Endodermal cell (in vitro differentiated cells): ENCODE measurements at places on chromosomes 12 and 14. TPM values are rescaled to one million over a fixed set of nuclear protein-coding genes. Genes with fewer than 3 reads are reported as not detected.

The DEGS2 gene
- 0.18 TPM in 1 of 2 replicates, not detected in the other for total RNA-seq

The OTX2 gene
- 321 and 329 TPM in 2 replicates for total RNA-seq

The SLC41A2 gene
- 2.2 and 2.3 TPM in 2 replicates for total RNA-seq

The KRT3 gene
- total RNA-seq = not detected in 2 replicates

The SLC7A7 gene
- total RNA-seq = 7.4 to 16.7 TPM (median 14.3 TPM) in 3 replicates

The TMCC3 gene
- total RNA-seq = 2.1 to 4.5 TPM (median 4.2 TPM) in 3 replicates

The LMO3 gene
- 3.2 and 4.2 TPM in 2 replicates for total RNA-seq

The CCDC88C gene
- total RNA-seq = 41.9 to 59.4 TPM (median 50.0 TPM) in 3 replicates

The PTPRB gene
- total RNA-seq = 0.11 TPM in 1 of 3 replicates, not detected in the others

The GLTP gene
- total RNA-seq = 20.9 and 25.1 TPM in 2 replicates

The SOS2 gene
- total RNA-seq = 16.3 to 21.8 TPM (median 19.6 TPM) in 3 replicates

The BHLHE41 gene
- 0.11 to 38.4 TPM (median 0.46 TPM) in 3 replicates for total RNA-seq

The JKAMP gene
- total RNA-seq = 52.1 to 59.7 TPM (median 57.2 TPM) in 3 replicates

The CNTN1 gene
- 8.6 and 9.8 TPM in 2 replicates for total RNA-seq

The CABP1 gene
- total RNA-seq = 0.25 and 0.86 TPM in 2 replicates

The SLC10A1 gene
- total RNA-seq = not detected in 3 replicates

The PLEKHG3 gene
- total RNA-seq = 31.7 and 34.4 TPM in 2 replicates

The ALDH1L2 gene
- 0.27 to 0.54 TPM (median 0.36 TPM) in 3 replicates for total RNA-seq

The CYP46A1 gene
- total RNA-seq = 0.50 and 0.57 TPM in 2 replicates

The KRT78 gene
- not detected in 2 replicates for total RNA-seq

The AMHR2 gene
- total RNA-seq = 13.9 and 17.1 TPM in 2 replicates

The MAP3K12 gene
- total RNA-seq = 8.1 to 15.8 TPM (median 10.0 TPM) in 3 replicates

The SLC5A8 gene
- not detected in 3 replicates for total RNA-seq

The SERPINA9 gene
- total RNA-seq = not detected in 3 replicates

The MUCL1 gene
- not detected in 2 replicates for total RNA-seq

The AICDA gene
- 0.41 TPM in 1 of 2 replicates, not detected in the other for total RNA-seq

The TMEM63C gene
- total RNA-seq = 0.42 to 1.6 TPM (median 1.1 TPM) in 3 replicates

The C12orf57 gene
- total RNA-seq = 257 and 260 TPM in 2 replicates

The COQ5 gene
- total RNA-seq = 33.5 and 35.5 TPM in 2 replicates

The TCL1B gene
- total RNA-seq = 0.93 and 0.95 TPM in 2 replicates

The LRP1-AS gene
- total RNA-seq = not detected in 3 replicates

The MAP3K9 gene
- total RNA-seq = 38.5 to 56.7 TPM (median 38.8 TPM) in 3 replicates

The CIDEB gene
- total RNA-seq = 0.97 to 4.9 TPM (median 1.8 TPM) in 3 replicates

The KRT6A gene
- not detected in 2 replicates for total RNA-seq

The ARHGAP5 gene
- total RNA-seq = 122 TPM in 2 replicates

The CPNE6 gene
- total RNA-seq = not detected in 2 replicates

The IL26 gene
- total RNA-seq = not detected in 2 replicates

The FOXG1 gene
- total RNA-seq = 0.07 to 0.63 TPM (median 0.19 TPM) in 3 replicates

The RTL1 gene
- 0.66 and 0.86 TPM in 2 replicates for total RNA-seq

The TRHDE gene
- 0.45 to 1.2 TPM (median 1.2 TPM) in 3 replicates for total RNA-seq

The ST8SIA1 gene
- total RNA-seq = 12.3 to 15.8 TPM (median 13.3 TPM) in 3 replicates

The RFX4 gene
- 0.29 and 0.86 TPM in 2 replicates for total RNA-seq

The ART4 gene
- total RNA-seq = not detected in 2 replicates

The IGFBP6 gene
- 21.7 and 24.9 TPM in 2 replicates for total RNA-seq

The PPP1R36 gene
- total RNA-seq = 0.24 and 0.59 TPM in 2 replicates

The GLIPR1L1 gene
- 0.94 TPM in 1 of 3 replicates, not detected in the others for total RNA-seq

The PCED1B gene
- 2.5 to 4.2 TPM (median 3.2 TPM) in 3 replicates for total RNA-seq

The TMPRSS12 gene
- not detected in 3 replicates for total RNA-seq

The DPPA3 gene
- 1.2 to 3.9 TPM (median 1.3 TPM) in 3 replicates for total RNA-seq

The APAF1 gene
- 22.2 and 23.8 TPM in 2 replicates for total RNA-seq
